ENCODE measurements at places on chromosomes 4 and X.

DNA sequence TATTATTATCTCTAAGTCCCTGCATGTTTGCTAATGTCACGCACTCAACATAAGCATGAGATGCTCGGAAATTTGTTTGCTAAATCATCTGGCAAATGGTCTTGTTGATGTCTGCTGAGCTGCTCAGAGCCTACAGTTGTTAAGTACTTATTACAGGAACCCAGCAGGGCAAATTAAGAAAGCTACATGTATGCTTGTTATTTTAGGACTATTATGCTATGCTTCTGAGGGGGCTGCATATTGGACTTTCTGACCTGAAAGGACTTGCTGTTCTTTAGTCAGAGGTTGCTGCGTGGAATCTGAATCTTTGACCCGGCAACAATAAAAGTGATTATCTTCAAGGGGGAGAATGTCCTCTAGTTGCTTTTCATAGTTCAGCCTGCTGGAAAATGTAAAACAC lies 36.3 kb upstream of the TENM3 start:
- DNase-seq = no peak

- no peak for DNase-seq
Measured at GRCh38 chr4:169619518-169619957, 840 bp upstream of the CLCN3 start.

GRCh38 chr4:98482847-98483806 lies 175.3 kb downstream of the TSPAN5 start:
- DNase-seq = peak; percentile 31

- no peak for DNase-seq
Measured at GRCh38 chrX:28552322-28552721, 34.9 kb upstream of the IL1RAPL1 start.

DNA sequence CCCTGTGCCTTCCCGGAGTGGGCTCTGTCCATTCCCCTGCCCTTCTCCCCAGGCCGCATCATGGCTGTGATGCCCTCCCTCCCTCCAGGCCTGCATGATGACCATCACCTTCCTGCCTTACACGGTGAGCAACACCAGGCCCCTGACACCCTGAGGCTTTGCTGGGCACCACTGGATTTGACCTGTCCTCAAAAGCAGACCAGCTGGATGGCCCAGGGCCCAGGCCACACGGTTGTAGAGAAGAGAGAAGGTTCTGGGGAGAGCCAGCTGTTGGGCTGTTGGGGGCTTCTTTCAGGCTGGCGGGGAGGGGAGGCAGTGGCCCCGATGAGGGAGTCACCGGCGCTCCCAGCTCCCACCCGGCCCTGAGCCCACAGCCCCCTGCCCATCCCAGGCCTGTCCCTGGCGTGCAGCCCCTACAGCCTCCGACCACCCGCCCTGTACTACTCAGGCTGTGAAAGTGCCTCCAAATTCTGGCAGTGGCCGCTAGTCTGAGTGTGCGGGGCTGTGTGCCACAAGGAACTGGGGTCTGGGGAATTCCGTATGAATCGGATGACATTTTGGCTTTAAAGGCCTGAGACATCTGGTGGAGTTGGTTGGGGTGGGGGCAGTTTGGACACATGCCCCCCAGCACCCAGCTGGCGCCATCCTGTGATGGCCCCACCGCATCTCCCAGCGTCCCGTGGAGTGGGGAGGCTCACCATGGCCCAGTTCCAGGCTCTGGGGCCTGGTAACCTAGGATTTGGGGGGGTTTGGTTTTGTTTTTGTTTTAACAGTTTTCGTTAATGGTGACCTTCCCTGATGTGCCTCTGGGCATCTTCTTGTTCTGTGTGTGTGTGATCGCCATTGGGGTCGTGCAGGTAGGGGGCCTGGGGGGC lies 19.6 kb downstream of the TMEM175 start:
- no peak for DNase-seq

- DNase-seq = no peak
Measured at GRCh38 chr4:140096921-140097320, 57.1 kb downstream of the MAML3 start.

- no peak for DNase-seq
Measured at GRCh38 chrX:8906299-8906938, 105.2 kb upstream of the FAM9A start.

- no peak for DNase-seq
Measured at GRCh38 chr4:1080432-1080831, 32.9 kb downstream of the RNF212 start.

- DNase-seq = no peak
Measured at GRCh38 chr4:628311-628741, 3.0 kb downstream of the PDE6B start.

GRCh38 chrX:69361311-69361845 lies 142.7 kb upstream of the NALF2 start:
- peak; percentile 32 for DNase-seq

GRCh38 chrX:23885803-23886202 lies 21.9 kb downstream of the APOO start:
- no peak for DNase-seq

GRCh38 chrX:108397627-108398391 lies 40.4 kb downstream of the COL4A6 start:
- peak; percentile 47 for DNase-seq

DNA sequence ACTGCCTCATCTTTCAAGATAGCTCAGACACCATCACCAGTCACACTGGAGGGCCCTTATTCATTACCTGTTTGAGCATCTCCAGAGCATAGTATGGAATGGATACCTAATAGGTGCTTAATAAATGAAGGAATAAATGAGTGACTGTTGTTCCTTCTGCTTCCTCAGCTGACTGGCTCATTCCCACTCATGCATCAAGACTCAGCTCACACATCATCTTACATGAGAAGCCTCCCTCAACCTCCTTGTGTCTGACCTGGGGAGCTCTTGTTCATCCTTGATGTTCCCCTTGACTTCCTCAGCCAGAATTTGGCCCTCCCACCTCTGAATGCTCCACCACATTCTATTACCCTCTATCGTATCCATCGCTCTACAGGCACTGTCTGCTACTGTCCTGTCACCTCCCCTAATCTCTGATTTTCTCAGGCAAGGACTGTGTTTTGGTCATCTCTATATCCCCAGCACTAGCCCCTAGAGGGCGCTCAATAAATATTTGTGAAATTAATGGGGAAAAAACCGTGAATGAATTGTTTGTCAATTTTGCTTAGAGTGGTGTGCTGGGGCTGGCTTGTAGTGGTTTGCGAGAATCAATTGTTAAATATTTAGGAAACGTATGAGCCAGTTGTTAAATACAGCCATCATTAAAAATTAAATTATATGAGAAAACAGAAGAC lies 88.3 kb downstream of the NHSL2 start:
- no peak for DNase-seq

DNA sequence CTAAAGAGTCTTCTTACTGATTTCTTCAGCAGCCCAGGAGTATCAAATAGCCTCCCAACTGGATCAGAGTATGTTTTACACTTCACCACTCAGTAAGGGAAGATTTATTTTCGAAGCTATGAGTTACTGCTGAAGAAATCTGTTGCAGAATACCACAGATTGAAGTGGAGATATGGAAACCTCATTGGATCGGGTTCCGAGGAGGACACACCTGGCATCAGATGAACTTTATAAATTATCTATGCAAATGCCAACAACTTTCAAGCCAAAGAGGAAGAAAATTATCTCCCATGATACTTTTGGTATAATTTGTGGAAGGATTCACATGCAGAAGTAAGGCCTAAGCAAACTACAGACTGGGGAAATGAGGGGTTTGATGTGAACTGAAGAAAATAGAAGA lies 515.9 kb upstream of the NDST4 start:
- no peak for DNase-seq

- no peak for DNase-seq
Measured at GRCh38 chr4:17491196-17491595, 20.7 kb downstream of the QDPR start.

GRCh38 chrX:23610495-23610894 lies 56.8 kb upstream of the PRDX4 start:
- DNase-seq = peak; percentile 32

DNA sequence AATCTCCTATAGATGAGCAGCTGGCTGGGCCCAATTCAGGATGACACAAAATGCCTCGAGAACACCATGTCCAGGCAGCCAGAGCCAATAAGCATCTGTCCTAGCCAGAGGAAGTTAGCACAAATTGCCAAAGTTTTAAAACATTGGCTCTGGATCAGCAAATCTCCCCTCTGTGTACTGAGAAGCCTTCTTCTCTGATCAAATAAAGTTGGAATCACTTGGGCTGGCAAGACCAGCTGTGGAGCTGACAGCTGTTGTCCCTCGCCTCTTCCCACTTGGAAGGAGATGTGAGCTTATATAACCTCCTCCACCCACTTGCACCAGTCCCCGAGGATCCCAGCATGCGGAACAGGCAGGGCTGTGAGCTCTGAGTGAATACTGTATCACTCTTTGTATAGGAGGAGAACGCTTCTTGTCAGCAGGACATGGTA lies 183.9 kb downstream of the OPHN1 start:
- DNase-seq = no peak

DNA sequence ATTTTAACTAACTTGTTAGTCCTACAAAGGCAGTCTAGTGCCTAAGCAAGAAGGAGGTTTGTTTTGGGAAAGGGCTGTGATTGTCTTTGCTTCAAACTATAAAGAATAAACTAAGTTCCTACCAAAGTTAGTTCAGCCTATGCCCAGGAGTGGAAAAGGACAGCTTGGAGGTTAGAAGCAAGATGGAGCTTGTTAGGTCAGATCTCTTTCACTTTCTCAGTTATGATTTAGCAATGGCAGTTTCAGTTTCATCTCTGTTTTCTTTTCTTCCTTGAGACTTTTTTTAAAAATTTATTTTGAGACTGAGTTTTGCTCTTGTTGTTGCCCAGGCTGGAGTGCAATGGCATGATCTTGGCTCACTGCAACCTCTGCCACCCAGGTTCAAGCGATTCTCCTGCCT lies 82.9 kb upstream of the NLGN4X start:
- no peak for DNase-seq

DNA sequence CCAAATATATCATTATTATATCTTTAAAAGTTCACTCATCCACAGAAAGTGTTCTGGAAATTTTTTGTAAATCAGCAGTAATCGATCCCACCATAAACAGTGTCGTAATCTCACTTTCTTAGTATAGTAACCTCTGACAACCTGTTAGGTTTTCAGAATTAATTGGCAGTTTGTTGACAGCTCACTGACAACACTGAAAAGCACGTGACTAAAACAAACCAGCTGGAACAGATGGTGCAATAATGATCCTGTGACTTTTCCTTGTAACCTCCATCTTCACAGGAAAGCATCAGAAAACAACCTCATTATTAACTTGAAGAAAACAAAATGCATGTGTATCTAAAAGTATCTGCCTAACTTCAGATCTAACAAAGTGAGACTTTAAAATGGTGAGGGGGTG lies 48.5 kb downstream of the FSTL5 start:
- DNase-seq = no peak

DNA sequence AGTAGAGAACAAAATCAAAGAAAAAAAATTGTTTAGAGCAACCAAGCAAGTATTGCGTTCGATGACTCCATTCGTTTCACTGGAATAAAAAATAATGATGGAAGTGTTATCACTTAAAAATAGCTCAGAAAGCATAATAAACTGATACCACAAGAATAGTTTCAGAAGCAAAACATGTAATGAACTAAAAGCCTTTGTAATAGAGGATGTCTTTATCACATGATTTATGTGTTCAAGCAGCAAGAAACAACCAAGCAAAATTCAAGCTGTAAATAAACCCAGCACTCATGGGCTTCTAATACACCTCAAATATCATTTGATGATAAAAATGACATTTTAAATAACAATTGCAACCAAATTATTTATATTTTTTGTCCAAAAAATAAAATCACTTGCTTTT lies 192.2 kb downstream of the NDST4 start:
- DNase-seq = no peak

GRCh38 chr4:150744570-150744969 lies 162.6 kb downstream of the MAB21L2 start:
- no peak for DNase-seq

DNA sequence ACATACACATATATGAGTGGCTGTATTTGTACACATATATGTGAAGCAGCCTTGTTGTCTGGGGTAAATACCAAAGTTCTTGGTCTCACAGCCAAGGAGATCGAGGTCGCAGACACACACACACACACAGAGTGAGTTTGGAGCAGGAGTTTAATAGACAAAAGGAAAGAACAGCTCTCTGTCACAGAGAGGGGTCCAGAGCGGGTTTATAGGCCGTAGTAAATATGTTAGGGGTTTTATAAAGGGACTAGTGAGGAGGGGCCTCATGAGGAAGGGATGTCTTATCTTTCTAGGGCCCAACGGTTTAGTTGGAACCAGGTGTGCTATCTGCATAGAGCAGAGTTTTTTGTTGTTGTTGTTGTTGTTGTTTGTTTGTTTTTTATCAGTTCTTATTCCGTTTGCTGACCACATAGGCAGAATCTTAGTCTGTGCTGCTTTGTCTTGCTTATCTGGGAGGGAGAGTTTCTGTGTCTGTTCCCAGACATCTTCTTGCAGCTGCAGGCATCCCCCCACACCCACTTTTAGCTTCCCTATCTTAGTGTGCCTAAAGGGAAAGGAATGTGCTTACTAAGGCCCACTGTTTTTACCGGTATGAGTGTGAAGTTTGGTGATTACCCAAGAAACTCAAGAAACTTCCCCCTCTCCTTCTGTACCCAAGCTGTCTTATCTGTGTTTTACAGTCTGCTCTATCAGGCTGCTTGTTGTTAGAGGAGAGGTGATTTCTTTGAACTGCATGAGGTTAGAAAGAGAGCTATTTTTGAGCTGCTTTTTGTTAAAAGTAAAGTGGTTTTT lies 91.9 kb downstream of the TENT5D start:
- DNase-seq = no peak

DNA sequence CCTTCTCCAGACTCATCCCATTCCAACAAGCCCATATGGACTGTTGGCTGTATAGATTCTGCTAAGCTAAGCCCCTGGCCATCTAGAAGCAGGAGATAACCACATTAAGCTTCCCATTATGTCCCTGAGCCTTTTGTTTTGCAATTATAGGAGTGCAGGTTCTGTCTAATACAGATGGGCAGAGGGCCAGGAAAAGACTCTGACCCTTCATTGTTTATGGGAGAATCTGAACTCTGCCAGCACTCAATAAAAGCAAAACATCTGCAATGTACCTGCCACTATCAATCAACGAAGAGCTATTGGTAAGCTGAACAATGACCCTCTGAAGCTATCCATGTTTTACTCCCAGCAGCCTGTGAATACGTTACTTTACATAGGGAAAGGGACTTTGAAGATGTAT lies 207.3 kb upstream of the CLNK start:
- DNase-seq = no peak

DNA sequence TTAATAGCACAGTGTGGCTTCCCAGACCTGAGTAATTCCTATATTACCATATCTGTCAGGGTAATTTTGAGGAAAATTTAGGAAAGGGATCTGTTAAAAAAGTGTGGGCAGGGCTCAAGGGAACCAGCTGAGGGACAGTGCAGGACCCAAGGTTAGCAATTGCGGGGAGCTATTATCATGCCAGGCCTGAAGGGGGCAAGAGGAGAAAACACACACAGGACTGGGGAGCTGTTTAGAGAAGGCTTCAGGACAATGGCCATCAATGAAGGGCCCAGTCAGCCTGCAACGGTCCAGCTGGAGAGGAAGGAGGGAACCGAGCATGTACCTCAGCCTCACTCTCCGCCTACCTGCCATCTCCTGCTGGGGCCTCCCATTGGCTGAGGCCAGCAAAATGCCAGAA lies 19.0 kb upstream of the NHS start:
- DNase-seq = no peak

All from HS-5 (cell line).